ENCODE measurements at places on chromosomes 2 and 18.

DNA sequence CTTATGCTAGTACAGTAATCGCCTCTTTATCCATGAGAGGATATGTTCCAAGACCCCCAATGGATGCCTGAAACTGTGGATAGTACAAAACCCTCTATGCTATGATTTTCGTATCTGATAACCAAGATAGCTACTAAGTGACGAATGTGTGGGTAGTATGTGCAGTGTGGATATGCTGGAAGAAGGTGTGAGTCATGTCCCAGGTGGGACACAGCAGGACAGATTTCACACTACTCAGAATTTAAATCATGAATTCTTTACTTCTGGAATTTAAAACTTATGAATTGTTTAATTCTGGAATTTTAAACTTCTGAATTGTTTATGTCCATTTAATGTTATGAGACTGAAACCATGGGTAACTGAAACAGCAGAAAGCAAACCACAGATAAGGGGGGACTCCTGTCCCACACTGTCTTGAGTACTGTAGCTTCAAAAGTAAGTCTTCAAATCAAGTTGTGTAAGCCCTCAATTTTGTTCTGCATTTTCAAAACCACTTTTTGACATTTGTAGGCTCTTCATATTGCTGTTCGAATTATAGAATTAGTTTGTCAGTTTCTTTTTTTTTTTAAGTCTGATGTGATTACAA lies 116.0 kb downstream of the LTBP1 start:
- DNase-seq = no peak

DNA sequence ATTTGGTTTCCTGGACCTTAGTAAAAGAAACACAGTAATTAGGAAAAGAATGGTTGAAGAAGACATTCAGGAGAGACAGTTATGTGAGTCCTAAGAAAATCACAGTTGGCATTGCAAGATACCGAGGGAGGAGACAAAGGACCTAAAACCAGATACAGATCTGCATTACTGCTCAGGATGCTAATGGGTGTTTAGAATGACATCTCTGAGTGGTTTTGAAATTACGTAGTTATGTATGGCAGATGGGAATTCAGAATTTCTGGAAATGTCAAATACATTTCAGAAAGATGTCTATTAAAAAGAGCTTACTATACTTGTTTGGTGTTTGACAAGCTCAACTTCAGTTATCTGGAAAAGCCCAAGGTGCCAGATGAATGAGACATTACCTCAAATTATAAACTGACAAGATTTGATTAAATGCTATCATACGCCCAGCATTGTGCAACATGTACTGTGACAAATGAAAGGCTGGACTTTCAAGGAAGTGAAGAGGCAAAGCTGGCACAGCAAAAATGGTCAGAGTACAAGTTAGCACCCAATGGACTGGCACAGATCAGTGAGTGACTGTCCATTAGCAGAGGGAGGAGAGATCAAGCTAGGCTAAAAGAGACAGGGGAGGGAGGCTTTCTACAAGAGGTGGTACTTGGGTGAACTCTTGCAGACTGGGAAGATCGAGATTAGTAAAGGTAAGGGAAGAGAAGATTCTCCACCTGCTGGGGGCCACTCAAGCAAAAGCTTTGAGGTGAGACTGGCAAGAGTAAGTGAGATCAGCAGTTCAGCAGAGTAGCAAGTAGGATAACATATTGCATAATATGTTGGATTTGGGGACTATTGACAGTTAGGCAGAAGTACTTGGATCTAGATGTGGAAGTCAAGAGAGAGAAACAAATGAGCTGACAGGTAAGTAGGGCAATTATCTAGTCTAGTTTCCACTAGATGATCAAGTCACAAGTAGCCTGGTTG lies 168.9 kb downstream of the CYRIA start:
- DNase-seq = no peak

GRCh38 chr2:6053743-6054142 lies 361.6 kb downstream of the SOX11 start:
- no peak for DNase-seq

- no peak for DNase-seq
Measured at GRCh38 chr18:58213440-58213839, 169.4 kb downstream of the NEDD4L start.

DNA sequence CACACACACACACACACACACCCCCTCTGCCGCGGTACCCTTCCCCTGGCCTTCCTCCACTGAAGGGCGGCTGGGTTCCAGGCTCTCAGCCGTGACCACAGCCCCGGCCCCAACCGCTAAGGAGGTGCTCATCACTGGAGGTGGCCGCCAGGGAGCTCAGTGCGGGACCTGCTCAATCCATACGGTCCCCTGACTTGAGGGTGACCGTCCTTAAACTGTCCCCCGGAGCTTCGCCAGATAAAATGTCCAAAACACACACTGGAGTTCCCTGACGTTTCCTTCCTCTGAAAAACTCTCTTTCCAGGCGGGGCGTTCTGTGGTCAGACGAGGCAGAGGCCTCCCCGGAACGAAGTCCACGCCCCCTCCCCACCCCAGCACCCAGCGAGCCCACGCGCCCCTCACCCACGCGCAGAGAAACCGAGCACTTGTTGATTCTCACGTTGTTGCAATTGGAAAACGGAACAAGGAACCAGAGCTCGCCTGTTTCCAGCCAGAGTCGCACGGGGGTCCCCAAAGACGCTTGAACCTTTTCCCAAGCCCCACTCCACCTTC lies 1.4 kb downstream of the MBP start:
- no peak for DNase-seq

DNA sequence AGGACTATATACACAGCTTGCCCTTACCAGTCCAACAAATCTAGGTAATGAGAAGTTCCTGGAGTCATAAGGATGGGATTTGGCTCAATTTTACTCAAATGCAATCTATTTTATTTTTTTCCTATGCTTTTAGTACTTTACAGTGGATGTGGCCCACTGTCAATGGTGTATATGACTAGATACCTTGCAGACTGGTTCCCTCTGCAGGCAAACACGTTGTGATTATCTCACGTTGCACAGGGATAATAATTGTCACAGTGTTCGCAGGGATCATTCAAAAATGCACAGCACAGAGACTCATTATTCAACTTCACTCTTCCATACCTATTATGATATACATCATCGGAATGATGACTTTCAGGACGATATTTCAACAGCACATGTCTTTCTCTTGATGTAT lies 359.7 kb downstream of the MBD2 start:
- no peak for DNase-seq

- no peak for DNase-seq
Measured at GRCh38 chr2:28601616-28602015, 105.8 kb downstream of the PLB1 start.

DNA sequence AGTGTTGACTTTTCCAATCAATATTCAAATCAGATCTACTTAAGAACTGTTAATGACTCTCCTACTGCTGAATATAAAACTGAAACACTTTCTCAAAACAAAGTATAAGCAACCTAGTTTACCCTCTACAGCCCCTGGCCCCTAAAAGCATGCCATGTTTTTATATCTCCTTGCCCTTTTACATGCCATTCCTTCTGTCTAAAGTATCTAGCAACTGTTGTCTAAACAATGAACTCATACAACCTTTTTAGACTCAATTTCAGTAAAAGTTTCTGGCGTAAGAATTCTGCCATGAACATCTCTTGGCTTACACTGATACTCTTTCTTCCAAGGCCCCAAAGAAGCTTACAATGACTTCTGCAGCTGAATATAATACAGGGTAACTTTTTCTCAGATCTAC lies 47.8 kb upstream of the GPR75 start:
- DNase-seq = no peak

DNA sequence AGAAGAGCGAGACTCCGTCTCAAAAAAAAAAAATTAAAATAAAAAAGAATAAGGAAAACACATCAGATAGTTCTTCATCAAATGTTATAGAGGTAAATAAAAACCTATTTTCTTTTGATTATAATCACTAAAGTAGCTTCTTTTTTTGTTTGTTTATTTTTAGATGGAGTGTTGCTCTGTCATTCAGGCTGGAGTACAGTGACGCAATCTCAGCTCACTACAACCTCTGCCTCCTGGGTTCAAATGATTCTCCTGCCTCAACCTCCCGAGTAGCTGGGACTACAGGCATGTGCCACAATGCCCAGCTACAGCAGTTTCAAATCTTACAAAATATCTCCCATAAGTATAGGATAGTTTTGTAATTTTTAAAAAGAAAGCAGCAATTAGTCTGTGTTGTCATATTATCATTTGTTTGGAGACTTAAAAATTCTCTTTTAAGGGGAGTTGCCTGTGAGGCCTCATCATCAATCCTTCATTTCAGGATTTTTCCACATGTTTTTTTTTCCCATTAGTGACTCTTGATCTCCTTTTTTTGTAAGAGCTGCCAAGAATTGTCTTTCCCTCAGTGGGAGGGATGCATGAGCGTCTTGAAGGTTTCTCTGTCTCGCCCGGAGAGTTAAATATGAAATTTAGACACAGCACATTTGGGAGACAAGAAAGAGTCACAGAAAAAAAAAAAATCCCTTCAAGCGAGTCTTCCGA lies 275.9 kb downstream of the CDCA7 start:
- no peak for DNase-seq

DNA sequence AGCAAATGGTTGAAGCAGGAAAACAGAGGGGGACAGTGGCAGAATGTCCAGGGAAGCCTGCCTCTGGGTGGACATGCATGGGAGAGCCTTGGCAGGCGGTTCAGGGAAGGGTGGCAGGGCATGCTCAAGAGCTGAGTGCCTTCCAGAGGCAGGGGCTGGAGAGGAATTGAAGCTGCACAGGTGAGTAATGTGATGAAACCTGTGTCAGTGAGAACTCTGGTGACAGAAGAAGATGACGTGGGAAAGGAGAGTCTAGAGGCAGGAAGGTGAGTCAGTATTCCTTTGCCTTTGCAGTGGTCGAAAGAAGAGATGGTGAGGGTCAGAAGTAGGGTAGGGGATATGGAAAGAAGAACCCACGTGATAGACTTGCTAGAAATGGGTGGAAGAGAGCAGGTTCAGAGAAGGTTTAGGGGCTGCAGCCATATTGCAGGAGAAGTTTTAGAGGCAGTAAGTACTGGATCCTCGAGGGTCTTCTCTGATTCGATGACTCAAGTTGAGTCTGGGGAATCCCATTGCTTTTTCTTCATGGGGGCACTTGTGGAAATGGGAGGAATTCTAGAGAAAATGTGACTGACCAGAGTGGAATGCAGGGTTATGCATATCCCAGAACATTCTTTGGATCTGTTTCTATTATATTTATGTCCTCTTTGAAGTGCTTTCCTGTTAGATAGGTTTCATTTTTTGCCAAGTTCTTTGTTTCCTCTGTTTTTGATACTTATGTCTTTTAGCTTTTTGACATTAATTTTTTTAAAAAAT lies 37.4 kb downstream of the TMEM87B start:
- DNase-seq = no peak

GRCh38 chr2:136051001-136051724 lies 65.7 kb upstream of the DARS1 start:
- DNase-seq = no peak

DNA sequence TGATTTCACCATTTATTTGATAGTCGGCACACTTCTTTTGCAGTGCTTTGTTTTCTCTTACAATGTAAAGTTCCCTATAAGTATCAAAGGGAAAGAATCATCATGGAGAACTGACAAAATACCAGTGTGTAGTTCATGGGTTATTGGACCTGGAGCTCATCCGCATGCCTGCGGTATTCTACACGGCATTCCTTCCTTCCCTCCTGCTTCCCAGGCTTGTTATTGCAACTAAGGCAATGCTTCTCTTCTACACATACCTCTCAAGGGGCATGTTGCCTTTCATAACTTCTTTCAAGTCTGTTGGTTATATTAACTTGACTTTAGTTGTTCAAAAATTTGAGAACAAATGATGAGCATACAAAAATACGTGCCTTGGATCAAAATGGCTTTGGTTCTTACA lies 24.3 kb upstream of the FAP start:
- DNase-seq = no peak

GRCh38 chr18:47280121-47280520 lies 28.7 kb upstream of the SKOR2 start:
- DNase-seq = no peak
